ENCODE measurements at places on chromosomes 13 and 19.

- DNase-seq = no peak
Measured at GRCh38 chr19:45791744-45792469, 738 bp downstream of the DMWD start.

DNA sequence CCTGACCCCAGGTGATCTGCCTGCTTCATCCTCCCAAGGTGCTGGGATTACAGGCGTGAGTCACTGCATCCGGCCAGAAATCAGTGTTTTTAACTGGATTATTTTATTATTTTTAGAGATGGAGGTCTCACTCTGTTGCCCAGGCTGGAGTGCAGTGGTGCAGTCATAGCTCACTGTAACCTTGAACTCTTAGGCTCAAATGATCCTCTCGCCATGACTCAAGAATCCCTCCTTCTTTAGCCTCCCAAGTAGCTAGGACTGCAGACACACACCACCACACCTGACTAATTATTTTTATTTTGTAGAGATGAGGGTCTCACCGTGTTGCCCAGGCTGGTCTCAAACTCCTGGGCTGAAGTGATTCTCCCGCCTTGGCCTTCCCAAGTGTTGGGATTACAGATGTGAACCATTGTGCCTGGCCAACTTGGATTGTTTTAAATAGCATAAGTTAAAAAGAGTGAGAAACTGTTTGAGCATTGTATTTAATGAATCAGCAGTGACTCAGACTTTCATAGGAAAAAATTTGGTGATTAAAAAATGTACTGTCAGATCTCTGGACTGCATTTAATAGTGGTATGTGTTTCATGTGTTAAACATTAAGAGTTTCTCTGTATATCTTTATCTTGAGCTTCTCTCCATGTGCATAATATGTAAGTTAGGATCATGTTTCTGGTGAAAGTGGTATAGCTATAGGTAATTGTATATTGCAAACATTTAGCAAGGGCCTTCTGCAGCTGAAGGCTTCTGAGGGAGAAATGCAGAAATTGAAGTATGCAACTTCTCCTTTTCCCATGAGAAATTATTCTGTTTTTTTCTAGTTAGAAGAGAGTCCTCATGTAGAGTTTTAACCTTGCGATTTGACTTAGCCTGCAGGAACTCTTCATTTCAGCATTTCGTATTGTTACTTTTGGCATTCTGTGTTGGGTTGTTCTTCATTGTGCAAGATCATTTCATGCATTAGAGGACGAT is 121.2 kb downstream of the PCCA start:
- DNase-seq = no peak

GRCh38 chr13:28408863-28409262 is 86.1 kb downstream of the FLT1 start:
- DNase-seq = no peak

DNA sequence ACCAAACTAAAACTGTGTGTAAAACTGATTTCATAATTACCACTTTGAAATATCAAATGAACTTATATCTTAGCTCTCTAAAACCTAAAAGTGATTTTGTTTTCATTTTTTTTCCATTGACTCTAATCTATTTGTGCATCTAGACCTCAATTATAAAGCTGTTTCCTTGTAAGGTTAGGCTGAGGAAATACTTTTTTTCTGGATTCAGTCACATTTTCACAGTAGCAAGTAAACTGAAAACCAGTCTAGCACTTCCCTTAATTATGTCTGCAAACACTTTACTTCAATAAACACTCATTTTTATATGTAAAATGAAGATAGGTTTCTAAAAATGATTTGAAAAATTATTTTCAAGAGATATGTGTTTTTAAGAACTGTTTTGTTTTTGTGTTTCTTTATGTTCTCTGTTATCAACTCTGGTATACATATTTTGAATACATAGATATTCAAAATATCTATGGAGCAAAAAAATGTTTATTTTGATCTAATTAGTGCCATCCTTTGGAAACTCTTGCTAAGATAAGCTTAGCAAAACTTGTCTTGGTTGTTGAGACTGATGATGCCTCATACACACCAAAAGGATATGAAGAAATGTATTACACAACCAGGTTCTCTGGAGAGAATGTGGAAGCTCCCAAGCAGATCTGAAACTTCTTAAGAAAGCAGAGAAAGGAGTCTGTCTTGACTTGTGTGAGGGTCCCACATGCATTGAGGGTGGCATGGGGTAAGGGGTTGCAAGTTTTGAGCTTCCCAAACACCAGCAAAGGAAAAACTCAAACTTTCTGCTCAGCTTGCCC is 1887.4 kb downstream of the PCDH9 start:
- DNase-seq = no peak

GRCh38 chr13:113420232-113420631 is 33.1 kb downstream of the ADPRHL1 start:
- DNase-seq = no peak

- peak; percentile 11 for DNase-seq
Measured at GRCh38 chr19:10074153-10074552, 12.0 kb upstream of the SHFL start.

- DNase-seq = peak; percentile 85
Measured at GRCh38 chr19:45423589-45424190, at the start of gene ERCC1. Gene ERCC1, minus strand, starts transcription at chr19:45423917. Its CDS starts 543 bp downstream, at chr19:45423374.

DNA sequence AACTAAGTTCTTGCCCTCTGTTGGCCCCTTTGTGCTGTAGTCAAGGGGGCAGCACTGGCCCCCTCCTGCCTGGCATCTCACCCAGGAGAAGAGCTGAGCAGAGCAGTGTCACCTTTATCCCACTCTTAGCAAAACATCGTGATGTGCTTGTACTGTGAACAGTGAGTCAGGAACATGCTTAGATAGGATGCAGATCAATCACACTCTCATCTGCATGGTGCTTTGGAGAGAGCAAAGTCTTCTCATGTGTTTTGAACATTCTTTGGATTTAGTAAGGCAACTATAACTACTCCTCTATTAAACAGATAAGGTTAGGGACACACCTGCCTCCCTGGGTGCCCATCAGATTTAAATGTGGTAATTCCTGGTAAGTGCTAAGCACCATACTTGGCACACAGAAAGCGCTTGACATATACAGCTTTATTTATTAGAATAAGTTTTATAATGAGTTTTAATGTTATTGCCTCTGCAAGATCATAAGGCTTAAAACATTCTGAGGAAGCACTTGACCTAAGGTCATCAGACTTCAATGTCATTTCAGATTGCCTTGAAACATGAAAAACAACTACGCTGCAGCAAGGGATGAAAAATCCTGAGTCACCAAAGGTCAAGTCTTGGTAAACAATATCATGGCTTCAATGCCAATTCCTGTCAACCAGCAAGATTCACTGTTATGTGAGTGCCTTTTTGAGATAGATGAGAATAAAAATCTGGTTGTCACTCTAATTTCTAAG is 82.4 kb upstream of the IRS2 start:
- no peak for DNase-seq

DNA sequence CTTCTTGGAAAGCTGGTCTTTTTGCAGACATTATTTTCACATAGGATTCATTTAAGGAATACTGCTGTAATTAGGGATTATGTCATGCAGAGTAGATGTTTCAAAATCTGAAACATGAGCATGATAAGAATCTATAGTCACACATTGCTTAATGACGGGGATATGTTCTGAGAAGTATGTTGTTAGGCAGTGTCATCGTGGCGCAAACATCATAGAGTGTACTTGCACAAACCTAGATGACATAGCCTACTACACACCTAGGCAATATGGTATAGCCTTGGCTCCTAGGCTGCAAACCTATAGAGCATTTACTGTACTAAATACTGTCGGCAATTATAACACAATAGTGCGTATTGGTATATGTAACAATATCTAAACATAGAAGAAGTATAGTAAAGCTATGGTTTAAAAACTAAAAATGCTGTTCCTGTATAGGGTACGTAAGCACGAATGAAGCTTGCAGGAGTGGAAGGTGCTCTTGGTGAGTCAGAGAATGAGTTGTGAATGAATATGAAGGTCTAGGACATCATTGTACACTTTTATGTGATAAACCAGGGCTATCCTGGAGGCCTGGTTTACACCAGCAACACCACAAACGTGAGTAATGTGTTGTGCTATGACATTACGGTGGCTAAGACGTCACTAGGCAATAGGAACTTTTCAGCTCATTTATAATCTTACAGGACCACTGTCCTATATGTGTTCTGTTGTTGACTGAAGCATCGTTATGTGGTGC is 283.1 kb downstream of the MTUS2 start:
- no peak for DNase-seq

DNA sequence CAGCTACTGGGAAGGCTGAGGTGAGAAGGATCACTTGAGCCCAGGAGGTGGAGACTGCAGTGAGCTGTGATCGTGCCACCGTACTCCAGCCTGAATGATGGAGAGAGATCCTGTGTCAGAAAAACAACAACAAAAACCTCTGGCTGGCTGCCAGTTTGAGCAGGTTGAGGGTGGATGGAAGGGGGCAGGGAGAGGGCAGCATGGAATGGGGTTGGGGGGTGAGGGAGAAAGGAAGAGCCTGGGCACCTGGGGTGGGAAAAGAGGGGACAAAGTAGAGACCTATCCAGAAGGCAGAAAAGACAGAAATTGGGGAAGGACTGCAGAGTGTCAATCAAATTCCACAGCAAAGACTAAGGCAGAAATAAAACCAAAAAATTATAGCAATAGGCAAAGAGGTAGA is 4.7 kb downstream of the SLC1A5 start:
- DNase-seq = no peak

DNA sequence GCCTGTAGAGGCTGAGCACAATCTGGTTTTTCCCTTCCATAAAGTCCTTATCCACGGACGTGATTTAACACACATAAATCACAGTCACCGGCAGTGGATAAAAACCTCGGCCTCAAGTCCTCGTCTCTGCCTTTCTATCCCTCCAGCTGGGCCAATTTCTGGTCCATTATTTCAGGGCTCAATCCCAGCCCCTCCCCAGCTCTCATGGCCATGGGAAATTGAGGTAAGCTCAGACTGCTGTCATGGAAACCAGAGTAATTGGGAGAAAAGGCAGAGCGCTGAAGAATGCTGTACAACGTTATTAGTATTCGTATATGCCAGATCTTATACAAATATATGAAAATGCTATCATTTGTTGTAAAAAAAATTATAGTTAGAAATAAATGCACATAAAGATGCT is 86.2 kb upstream of the USP29 start:
- no peak for DNase-seq

GRCh38 chr19:31316201-31316951 is 32.9 kb downstream of the TSHZ3 start:
- no peak for DNase-seq

DNA sequence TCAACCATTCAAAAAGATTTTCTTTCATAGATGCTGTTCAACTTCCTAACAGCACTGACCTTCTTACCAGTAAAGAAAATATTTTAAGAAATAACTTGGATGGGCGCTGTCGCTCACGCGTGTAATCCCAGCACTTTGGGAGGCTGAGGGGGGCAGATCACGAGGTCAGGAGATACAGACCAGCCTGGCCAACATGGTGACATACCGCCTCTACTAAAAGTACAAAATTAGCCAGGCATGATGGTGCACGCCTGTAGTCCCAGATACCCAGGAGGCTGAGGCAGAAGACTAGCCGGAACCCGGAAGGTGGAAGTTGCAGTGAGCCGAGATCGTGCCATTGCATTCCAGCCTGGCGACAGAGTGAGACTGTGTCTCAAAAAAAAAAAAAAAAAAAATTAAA is 865.7 kb upstream of the SLC10A2 start:
- DNase-seq = no peak

- no peak for DNase-seq
Measured at GRCh38 chr19:14021474-14021873, 6.5 kb upstream of the RLN3 start.

- DNase-seq = no peak
Measured at GRCh38 chr19:33385956-33386355, 12.4 kb downstream of the CEBPG start.

GRCh38 chr19:1134431-1134830 is 30.6 kb downstream of the GPX4 start:
- no peak for DNase-seq

GRCh38 chr13:65710514-65710913 is 1519.6 kb downstream of the PCDH9 start:
- DNase-seq = no peak

- DNase-seq = no peak
Measured at GRCh38 chr13:110308656-110309359, 1.7 kb downstream of the COL4A2 start.

DNA sequence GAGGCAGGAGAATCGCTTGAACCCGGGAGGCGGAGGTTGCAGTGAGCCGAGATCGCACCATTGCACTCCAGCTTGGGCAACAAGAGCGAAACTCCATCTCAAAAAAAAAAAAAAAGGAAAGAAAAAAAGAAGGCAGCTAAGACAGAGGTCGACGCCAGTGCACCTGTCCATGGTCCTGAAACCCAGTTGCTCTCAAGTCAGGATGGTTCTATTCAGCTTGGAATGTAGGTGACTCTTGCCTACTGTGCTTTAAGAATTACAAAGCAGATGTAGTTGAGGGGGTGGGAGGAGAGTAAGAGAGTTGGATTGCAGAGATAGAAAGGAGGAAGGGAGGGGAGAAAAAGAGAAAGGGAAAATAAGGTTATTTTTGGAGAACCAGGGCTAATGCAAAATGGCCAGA is 18.7 kb downstream of the CACNG7 start:
- DNase-seq = no peak

GRCh38 chr19:47228168-47228936 is 2.6 kb downstream of the BBC3 start:
- no peak for DNase-seq

GRCh38 chr19:49730166-49730565 is 32.9 kb downstream of the TSKS start:
- DNase-seq = no peak

DNA sequence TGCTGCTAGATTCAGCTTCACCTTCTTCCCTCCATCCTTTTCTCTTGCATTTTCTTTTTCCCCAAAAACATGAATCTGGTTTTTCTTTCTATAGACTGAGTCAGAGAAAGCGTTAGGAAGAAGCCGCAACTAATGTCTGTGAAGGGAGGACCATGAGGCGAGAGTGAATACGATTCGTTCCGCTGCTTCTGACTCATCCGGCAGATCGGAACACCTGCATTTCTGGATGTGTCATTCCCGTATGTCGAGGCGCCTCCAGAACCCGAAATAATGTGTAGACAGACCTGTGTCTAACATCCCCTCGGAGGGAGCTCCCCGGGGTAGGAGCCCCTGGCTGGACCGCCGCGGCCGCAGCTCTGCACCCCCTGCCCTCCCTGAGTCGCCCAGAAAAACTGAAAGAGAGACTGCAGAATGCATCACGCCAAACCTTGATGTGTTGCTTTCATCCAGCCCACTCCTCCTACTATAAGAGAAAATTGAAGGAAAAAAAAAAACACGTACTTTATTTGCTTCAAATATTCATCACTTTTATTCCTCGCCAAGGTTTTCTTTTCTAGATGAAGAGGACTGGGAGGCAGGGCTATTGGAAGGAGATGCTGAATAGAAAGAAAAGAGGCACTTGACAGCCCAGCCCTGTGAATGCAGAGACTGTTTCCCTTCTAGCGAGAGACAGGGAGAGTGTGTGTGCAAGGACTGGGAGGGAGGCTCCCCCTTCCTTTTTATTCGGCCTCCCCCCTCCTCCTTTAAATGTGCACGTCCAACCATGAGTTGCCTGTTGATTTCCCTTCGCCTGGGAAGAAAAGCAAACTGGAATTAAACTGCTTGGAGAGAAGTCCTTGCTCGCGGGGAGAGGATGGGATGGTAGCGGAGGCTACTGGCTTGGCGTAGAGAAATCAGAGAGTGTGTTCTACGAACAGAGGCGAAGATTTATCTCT is 616 bp upstream of the PCDH17 start:
- DNase-seq = no peak

All from GF-D8 (cell line).